ENCODE measurements at places on chromosomes 4 and X. TPM values are rescaled to one million over a fixed set of nuclear protein-coding genes. Genes with fewer than 3 reads are reported as not detected.
A peak's percentile ranks its signal among the peaks of the same experiment; 100 is the strongest.

- no peak for DNase-seq
Measured at GRCh38 chr4:173642509-173642908, 112.5 kb upstream of the HAND2 start.

GRCh38 chr4:773214-773613, 52.7 kb downstream of the CPLX1 start:
- no peak for DNase-seq

DNA sequence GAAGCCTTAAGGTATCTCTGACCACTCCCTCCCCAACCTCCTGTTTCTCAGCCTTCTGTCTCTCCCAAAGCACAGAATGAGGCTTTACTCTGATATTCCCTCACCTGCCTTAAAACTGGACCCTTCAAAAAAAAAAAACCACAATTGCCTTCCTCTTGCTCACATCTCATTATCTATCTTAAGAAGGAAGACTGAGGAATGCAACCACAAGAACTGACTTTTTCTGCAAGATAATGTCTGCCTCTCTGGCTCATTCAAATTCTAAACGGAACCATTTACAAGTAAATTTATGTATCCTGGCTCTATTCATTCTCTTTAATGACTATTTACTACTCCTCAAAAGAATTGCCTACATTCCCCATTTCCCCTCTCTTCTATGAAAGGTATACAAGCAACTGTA, 545.5 kb upstream of the HTR2C start:
- DNase-seq: no peak

DNA sequence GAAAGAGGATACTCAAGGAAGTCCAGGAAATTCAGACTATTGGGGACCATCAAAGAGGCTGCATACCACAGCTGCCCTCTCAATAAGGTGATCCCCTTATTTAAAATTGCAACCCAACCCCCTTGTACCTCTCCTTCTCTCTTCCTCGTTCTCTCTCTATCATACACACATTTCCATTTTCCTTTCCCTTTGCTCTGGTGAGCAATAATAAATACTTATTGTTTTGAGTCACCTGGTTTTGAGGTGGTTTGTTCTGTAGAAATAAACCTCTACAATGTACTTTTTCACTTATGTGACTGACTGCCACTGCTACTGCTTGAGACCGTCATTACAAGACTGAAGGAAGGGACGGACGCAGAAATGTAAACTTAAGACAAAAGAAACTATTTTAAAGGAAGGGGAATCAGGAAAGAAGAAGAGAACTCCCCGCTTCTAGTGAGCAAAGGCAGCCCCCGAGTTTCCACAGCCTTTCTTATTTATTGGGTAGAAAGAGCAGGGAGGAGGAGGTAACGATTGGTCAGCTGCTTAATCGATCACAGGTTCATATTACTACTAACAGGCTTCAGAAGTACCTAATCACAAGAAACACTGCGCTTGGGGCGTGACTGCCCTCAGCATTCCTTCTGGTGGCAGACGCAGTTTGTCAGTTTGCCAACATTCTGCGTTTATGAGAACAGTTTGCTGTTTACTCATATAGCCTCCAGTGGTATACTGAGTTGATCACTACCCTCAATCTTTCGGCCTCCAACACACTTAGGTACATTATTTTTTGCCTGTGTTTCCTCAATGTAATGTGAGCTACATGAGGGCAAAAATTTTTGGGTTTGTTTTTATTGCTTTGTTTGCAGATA, 16.9 kb upstream of the TMEM165 start:
- no peak for DNase-seq

- DNase-seq: no peak
Measured at GRCh38 chr4:105845559-105845958, 49.7 kb upstream of the NPNT start.

GRCh38 chrX:33721927-33722326, 410.2 kb downstream of the FAM47A start:
- no peak for DNase-seq

DNA sequence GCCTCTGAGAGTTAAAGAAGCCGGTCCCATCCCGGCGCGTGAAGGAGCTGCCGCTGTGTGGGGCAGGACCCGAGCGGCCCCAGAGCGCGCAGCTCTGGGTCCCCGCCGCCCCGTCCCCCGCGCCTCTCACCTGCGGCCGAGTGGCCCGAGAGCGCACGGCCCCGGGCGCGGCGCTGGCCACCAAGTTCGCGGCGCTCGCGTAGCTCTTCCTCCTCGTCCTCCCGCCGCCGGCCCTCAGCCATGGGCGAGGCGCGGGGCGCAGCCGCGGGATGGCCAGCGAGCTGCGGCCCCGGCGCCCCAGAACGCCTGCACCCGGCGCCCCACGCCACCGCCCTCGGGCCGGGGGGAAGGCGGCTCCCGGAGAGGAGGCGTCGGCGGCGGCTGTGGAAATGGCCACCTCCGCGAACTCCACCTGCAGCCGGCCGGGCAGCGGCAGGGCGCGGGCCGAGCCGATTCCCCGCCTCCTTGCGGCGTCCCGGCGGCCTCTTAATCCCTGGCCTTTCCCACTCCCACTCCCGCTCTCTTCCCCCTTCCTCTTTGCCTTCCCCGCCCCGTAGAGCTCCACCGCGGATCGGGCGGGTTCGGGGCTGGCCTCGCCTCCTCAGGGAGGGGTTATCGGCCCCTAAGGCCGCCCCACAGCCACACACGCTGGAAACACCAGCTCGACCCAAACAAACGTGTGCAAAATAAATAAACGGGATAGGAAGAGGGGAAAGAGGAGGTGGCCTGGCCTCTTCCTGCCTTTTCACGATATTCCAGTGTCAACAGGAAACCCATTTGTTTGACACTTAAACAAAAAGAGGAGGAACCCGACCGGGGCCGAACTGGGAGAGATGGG, at the start of gene SH3D19:
TSS of gene SH3D19 (minus strand) at position 495 of the 838 bp plus-strand sequence. CDS start at position 242, 253 bp downstream.
- peak; percentile 29 for DNase-seq

GRCh38 chrX:124224528-124224927, 107.9 kb upstream of the TEX13D start:
- DNase-seq: no peak

- no peak for DNase-seq
Measured at GRCh38 chrX:12447448-12448064, 309.3 kb downstream of the FRMPD4 start.

DNA sequence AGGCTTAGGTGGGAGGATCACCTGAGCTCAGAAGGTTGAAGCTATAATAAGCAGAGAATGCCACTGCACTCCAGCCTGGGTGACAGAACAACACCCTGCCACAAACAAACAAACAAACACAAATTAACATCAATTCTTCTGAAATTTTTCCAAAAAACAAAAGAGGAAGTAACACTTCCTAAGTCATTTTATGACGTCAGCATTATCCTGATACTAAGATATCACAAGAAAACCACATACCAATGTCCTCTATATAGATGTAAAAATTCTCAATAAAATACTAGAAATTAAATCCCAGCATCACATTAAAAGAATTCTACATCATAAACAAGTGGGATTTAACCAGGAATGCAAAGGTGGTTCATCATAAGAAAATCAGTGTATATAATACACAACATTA, 64.4 kb upstream of the STK26 start:
- no peak for DNase-seq

GRCh38 chr4:173958445-173958844, 325.0 kb downstream of the FBXO8 start:
- DNase-seq: no peak

GRCh38 chr4:8110071-8110986, 48.3 kb downstream of the ABLIM2 start:
- DNase-seq: no peak

- no peak for DNase-seq
Measured at GRCh38 chrX:118761939-118762707, 34.7 kb downstream of the IL13RA1 start.

- DNase-seq: no peak
Measured at GRCh38 chr4:39812500-39812899, 114.6 kb downstream of the UBE2K start.

DNA sequence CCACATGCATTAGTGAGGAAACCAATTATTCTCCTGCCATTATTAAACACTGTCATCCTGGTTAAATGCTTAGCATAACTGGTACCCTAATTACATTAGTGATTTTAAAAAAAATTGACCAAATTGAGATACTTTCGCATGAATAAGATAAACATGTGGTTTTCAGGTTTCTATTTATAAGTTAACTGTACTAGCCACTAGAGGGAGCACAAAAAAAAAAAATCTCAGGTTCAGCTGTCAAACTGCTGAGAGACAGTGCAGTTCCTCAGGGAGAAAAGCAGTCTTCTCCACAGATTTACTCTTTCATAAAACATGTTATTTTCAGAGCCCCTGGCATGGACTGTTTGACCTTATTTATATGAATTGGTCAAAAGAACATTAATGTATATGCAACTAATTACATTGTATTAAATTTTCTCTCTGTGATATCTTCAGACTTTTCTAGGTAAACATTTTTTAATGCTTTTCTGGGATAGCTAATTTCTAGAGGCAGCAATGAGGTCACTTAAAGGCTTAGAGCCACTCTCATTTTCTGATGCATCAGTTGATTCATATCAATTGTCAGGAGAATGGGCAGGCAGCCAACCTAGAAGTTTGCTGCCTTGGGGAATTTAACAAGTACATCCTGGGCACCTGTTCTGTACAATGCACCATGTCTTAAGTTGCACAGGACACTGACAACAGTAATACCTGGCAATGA, 167.5 kb downstream of the CDS1 start:
- DNase-seq: peak; percentile 27

DNA sequence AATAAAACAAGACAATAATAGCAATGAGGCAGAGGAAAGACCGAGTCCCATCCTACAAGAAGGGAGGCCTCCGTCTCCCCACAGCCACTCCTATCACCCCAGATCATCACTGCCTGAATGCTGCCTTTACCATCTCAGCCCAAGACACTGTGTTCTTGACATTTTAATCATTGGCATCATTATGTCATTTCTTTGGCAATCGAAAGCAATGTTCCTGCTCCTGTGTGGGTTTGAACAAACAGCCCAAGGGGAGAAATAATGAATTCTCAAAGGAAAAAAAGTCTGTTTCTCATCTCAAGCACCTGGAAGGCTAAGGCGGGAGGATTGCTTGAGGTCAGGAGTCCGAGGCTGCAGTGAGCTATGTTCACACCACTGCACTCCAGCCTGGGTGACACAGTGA, 73.0 kb upstream of the ACSL1 start:
- DNase-seq: no peak

The CDX4 gene
- not detected for polyA plus RNA-seq

The FAM114A1 gene
- 32.9 TPM for polyA plus RNA-seq

The PHOX2B gene
- polyA plus RNA-seq: 0.10 TPM

The FRG1 gene
- polyA plus RNA-seq: 67.1 TPM

The TBC1D8B gene
- polyA plus RNA-seq: 6.3 TPM

The PHF8 gene
- 27.4 TPM for polyA plus RNA-seq

The ENPEP gene
- 235 TPM for polyA plus RNA-seq
